ENCODE measurements at places on chromosomes 2 and 18. TPM values are rescaled to one million over a fixed set of nuclear protein-coding genes. Genes with fewer than 3 reads are reported as not detected.

The CD8A gene
- total RNA-seq: not detected

The IL1RN gene
- total RNA-seq: 20.7 TPM

The SKOR2 gene
- not detected for total RNA-seq

The NGEF gene
- 3.9 TPM for total RNA-seq

The VPS4B gene
- 46.6 TPM for total RNA-seq

The GNAL gene
- total RNA-seq: 4.1 TPM

The CCDC68 gene
- 1.3 TPM for total RNA-seq

The STAT4 gene
- total RNA-seq: 4.3 TPM

The KCNG2 gene
- total RNA-seq: 0.49 TPM

The CPO gene
- total RNA-seq: 0.89 TPM

The ATF2 gene
- 58.7 TPM for total RNA-seq

The ACTG2 gene
- 5.1 TPM for total RNA-seq

The SEPTIN2 gene
- 354 TPM for total RNA-seq

The LYPD6 gene
- 5.1 TPM for total RNA-seq

DNA sequence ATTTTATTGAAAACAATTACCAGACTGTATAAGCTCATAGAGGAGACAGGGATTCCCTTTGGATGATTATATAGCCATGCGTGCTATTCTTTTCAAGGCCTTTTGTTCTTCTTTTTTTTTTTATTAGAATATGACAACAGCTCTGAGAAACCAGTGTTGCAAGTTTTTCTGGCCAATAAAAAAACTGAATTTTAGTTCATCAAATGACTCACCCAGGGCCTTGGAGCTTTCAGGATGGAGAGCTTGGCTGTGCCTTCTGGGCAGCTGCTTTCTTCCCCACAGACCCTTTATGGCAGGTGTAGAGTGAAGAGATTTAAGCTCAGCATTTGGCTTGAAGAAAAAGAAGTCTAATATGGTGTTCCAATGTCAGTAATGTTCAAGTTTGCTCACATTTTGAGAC is 497.9 kb upstream of the FANCL start:
- DNase-seq: no peak

- DNase-seq: no peak
Measured at GRCh38 chr2:207600231-207600630, 25.0 kb downstream of the METTL21A start.

- DNase-seq: no peak
Measured at GRCh38 chr2:65360441-65360840, 72.0 kb downstream of the SPRED2 start.

DNA sequence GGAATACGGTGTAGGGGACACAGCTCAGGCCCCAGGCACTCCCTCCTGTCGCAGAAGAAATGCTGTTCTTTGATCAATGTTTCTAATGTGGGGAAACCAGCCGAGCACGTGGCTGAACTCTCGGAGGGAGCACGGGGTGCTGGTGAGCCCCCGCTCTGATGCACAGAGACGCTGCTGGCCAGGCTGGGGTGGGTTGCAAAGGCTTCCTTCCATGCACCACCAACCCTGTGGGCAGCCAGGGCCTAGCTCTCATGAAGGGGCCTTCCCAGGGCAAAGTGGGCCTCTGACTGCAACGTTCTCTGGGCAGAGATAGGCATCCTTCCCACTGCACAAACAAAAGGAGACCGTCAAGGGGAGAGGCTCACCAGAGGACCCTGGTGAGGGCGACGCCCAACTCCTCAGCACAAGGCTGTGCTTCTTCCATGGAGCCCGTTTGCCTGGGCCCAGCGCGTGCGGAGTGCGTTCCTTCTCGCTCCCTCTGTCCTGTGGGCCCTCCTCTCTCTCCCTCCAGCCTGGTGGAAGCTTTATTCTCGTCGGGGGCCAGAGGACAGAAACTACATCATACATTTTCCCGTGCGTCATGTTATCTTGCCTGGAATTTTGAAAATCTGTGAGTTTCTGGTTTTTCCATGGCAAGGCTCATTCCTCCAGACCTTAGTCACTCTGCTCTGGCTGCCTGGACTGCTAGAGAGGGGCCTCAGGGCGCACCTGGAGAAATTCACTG is 61.1 kb upstream of the SP3 start:
- no peak for DNase-seq

- DNase-seq: no peak
Measured at GRCh38 chr2:205763708-205764211, 81.5 kb downstream of the NRP2 start.

- peak; percentile 51 for DNase-seq
Measured at GRCh38 chr2:120710256-120710655, 25.4 kb upstream of the GLI2 start.

DNA sequence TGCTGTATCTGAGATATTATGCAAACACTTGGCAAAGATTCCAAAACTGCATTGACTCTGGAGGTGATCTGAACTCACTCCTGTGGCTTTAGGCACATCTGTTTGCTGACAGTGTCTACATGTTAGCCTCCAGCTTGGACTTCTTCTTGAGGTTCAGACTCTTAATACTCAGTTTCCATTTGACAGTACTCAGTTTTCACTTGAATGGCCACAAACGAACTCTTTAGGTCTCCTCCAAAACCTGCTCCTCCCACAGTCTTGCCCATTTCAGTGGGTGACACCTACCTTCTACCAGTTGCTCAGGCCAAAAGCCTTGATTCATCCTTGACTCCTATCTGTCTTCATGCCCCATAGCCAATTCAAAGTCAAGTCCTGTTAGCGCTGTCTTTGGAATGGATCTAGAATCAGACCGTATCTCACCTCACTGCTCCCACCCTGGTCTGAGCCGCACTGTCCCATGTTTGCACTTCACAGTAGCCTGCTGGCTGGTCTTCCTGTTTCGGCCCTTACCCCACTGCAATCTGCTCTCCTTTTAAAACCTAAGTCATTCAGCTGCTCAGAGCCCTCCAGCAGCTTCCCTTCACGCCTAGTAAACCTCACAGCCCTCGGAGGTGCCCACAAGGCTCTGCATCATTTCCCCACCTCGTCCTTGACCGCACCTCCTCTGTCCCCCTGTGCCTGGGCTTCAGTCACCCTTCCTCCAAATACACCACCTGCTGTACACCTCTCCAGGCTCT is 10.5 kb downstream of the ATG16L1 start:
- DNase-seq: no peak

- DNase-seq: peak; percentile 89
Measured at GRCh38 chr2:63012541-63012940, 38.1 kb upstream of the OTX1 start.

DNA sequence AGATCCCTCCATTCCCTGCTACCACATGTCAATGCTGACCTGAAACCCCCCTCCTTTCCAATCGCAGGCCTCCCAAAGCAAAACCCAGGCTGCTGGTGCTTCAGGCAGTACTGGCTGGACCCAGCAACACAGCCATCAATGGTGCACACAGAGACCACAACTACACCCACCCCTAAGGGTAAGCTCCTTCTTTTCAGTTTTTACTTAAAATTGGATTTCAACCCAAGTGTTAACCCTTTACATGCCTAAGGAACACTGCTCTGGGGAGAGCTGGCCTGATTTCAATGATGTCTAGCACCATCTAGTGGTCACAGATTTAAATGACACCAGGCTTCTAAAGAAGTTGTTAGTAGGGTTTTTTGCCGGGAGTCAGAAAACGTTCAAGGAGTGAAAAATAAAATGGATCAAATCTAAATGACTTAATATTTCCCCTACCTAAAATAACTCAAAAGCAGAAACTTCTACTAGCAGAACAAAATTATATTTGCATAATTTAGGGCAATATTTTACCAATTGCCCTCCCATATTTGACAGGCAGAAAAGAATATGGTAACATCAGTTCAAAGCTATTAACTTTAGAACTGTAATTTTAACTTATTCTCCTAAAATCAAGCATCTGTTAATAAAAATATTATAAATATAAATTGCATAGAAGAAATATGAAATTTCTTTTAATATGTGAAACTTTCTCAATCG is 24.6 kb downstream of the FECH start:
- peak; percentile 41 for DNase-seq

GRCh38 chr2:239154971-239155805 is 245.6 kb downstream of the HDAC4 start:
- DNase-seq: no peak

- no peak for DNase-seq
Measured at GRCh38 chr18:3209859-3210569, 9.8 kb downstream of the MYOM1 start.

DNA sequence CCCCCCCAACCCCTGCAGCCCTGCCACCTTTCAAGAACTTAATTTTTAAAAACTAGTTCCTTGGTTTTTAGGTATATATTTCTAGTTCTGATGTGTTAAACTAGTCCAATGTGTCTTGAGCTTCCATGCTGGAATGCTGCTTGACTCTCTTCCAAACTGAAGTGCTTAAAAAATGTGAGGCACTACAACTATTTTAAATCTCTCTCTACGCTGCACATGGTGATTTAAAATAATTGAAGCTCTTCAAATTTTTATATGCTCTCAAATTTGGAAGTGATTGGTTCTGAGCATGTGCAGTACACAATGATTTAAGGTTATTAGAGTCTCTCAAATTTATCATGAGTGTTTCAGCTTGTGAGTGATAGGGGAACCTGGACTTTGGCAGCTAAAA is 192.6 kb upstream of the ZEB2 start:
- no peak for DNase-seq

DNA sequence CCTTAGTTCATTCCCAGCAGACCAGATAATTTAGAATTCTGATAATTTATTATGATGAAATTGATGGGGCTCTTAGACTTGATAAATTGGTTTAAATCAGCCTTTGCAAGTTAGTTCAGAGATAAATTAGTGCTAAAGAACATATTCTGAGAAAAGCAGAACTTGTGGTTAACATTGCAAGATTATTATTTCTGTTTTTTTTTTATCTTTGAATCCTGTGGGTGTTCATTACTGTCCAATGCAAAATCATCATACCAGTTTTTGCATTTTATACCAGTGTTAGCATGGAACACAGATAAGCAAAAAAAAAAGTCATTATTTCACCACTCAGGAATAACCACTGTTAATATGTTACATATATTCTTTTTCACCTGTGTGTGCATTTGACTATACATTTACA is 9.1 kb downstream of the SEPTIN2 start:
- no peak for DNase-seq

GRCh38 chr18:7772510-7772888 is 205.4 kb downstream of the PTPRM start:
- DNase-seq: no peak

DNA sequence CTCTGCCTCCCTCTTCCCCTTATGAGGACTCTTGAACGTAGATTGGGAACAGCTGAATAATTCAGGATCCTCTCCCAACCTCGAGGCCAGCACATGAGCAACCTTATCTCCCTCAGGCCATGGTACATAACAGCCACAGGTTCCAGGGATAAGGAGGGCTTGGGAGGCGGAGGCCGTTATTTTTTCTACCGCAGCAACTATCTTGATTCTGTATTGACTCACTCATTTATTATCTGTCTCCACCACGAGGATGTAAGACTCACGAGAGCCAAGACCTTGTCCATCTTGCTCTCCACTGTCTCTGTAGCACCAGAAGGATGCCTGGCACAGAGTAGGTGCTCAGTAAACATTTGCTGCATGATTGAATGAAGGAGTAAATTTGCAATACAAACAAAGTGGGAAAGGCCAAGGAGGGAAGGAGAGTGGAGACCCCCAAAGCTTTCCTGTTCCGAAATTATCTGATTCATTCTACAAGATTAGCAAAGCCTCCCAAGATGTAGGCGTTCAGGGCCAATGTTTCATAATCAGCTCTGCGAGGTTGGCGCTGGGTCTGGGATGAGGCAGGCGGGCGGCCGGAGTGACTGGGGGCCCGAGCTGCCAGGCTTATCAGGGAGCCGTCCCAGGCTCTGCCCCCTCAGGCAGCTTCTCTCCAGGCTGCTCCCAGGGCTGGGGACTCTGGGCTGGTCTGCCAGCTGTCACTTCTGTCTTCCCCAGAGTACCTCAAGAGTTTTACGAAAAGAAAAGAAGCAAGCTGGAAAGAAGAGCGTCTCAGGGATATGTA is 31.6 kb downstream of the INPP5D start:
- DNase-seq: no peak

- no peak for DNase-seq
Measured at GRCh38 chr2:168060986-168061750, 186.2 kb downstream of the STK39 start.

- no peak for DNase-seq
Measured at GRCh38 chr2:25402477-25402876, 60.8 kb upstream of the DNMT3A start.

DNA sequence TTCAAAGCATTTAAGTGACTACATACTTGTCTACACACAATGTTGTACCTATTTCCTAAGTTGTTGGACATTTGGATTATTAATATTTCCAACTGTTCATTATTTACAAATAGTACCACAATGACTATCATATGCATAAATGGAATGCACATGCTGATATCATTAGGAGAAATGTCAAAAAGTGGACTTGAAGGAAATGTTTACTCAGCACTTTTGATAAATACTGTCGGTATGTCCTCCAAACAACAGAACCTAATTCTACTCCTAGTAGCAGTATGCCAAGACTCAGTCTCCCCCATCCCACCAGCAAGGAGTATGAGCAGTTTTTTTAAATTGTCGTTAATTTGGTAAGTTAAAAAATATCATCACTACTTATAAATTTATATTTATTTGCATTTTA is 116.8 kb downstream of the L3MBTL4 start:
- no peak for DNase-seq

- peak; percentile 70 for DNase-seq
Measured at GRCh38 chr2:9440058-9440727, 16.7 kb downstream of the CPSF3 start.

- no peak for DNase-seq
Measured at GRCh38 chr2:30769481-30769780, 37.8 kb downstream of the CAPN13 start.

GRCh38 chr2:152407204-152407721 is 72.3 kb downstream of the FMNL2 start:
- no peak for DNase-seq

DNA sequence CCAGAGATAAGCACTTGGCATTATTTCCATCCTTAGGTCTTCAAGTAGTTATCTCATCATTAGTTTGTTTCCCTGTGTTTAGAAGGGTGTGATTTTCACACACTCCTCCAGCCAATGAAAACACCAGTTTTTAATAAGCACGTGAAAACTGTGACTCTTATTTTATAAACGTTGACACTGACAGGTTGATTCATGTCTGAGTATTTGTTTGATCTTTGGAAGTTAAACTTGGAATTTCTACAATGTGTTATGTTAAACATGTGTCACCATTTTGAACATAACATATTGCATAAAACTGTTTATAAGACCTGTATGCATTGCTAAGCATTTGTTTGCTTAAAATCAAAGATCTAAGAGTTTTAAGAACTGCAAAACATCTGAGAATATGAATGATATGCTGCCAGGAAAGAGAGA is 27.6 kb downstream of the SLC40A1 start:
- DNase-seq: no peak
